ENCODE measurements at places on chromosomes 16 and 17.

GRCh38 chr17:78001612-78002011 is 43.1 kb downstream of the TNRC6C start:
- no peak for DNase-seq

- no peak for DNase-seq
Observed at GRCh38 chr17:44738214-44738906, 20.4 kb upstream of the ADAM11 start.

- no peak for DNase-seq
Observed at GRCh38 chr17:28188841-28189263, 130.1 kb upstream of the TMEM97 start.

DNA sequence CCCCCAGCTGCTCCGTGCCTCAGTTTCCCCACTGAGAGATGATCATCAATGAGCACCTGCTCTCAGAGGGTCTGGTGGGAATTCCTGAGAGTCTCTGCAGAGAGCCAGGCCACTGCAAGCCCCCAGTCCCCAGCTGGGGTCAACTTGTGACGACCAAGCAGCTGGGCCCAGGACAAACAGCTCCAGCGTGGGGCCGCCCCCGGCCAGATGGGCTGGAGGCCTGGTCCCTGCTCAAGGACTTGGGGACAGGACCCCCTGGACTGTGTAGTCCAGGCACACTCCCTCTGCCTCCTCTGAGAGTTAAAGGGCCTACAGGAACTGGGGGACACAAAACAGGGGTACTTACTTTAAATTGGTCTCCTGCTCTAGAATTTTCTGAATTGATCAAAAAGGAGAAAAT is 16.6 kb upstream of the AATK start:
- DNase-seq = no peak

- no peak for DNase-seq
Observed at GRCh38 chr17:77478899-77479298, 338.1 kb downstream of the SEC14L1 start.

DNA sequence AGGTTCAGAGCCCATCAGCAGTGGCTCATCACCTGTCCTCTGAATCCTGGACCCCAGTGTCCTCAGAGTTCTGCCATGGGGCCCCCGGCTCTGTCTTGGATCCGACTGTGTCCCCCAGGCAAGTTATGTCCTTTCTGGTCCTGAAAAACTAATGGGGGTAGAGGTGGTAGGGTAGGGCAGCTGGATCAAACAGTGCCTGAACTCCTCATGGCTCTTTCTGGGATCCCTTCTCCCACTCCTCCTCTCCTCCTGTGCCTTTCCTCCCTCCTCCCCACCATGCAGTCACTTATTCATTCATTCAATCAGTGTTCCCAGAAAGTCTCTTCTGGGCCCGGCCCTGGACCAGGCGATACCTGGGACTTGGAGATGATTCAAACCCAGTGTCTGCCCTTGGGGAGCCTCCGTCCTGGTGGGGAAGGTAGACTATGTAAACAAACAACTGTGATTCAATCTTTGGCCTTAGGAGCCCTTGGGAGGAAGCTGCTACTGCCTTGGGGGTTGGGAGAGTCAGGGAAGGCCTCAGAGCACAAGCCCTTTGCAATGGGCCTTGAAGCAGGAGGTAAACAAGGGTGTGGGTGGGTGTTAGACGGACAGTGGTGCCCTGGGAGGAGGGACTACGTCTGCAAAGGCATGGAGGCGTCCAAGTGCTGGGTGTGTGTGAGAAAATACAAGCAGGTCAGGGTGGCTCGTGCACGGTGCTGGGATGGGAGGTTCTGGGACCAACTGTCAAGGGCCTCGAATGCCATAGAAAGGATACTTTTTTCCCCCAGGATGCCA is 6.4 kb upstream of the FAM83G start:
- DNase-seq = no peak

DNA sequence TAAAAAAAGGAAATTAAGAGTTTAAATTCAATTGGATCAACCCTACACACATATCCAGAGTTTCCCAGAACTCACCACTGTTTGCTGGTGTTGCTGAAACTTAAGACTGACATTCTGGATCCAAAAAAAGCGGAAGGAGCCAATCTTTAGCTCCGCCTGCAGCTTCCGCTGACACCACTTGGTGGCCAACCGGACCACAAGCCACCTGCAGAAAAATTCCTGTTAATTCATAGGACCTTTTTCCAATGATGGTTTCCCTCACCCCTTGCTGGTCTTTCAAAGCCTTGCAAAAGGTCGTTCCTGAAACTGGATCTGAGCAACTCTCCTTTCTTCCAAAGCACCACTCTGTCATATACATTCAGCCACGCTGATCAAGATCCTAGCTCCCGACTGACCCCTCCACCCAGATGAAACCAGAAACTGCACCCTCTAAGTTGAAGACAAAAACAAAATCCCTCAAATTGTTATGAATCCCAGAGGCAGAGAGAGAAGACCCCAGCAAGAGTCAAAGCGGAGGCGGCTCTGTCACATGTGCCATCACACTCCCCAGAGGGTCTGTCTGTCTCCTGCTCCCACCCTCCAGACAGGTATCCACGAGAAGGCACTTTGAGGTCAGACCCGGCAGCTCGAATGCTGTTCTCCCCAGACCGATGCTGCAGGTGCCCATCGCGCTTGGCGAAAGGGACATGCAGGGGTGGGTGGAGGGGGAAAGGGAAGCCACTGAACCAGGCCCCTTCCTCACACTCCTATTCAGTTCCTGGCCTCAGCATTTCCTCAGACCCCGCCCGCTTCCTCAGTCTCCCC is 773 bp downstream of the BLTP2 start:
- peak; percentile 62 for DNase-seq
